ENCODE measurements at places on chromosomes 5 and 9.

- no peak for DNase-seq
Observed at GRCh38 chr5:9818340-9818845, 188.2 kb upstream of the TAS2R1 start.

GRCh38 chr9:113465599-113466140 lies 2.1 kb downstream of the RGS3 start:
- no peak for DNase-seq

GRCh38 chr9:97740848-97741821 lies 44.0 kb upstream of the XPA start:
- DNase-seq: no peak

DNA sequence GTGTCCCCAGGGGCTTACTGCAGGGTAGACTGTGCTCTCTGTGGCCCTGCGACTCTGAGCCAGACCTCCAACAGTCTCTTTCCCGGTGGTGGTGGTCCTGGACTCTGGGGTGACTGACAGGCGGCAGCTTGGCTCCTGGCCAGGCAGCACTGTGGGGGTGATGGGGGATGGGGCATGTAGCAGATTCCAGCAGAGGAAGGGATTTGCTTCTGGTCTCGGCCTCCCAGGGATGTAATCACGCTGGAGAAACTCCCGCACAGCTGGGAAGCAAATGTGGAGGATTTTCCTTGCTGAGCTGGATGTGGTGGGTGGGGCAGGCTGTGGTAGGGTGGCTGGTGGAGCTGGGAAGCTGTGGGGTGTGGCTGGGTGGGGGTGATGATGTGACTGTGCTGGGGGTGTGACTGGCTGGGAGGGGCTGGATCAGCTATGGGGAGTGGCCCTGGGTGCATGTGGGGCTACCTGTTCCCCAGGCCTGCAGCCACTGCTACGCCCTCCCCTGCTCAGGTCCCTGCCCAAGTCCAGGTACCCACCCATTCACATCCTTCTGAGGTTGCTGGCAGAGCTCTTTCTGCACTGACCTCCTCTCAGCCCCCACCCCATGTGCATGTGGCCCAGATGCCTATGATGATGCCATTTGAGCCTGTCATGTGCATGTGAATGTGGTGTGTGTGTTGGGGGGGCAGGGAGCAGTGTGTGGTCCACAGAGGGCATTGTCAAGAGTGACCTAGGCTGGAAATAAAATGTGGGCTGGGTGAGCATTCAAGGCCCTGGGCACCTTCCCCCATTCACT lies 3.8 kb downstream of the NDST1 start:
- DNase-seq: peak; percentile 66

GRCh38 chr5:15799014-15799413 lies 299.0 kb downstream of the FBXL7 start:
- no peak for DNase-seq

- DNase-seq: no peak
Observed at GRCh38 chr5:44881266-44881665, 72.5 kb downstream of the MRPS30 start.

DNA sequence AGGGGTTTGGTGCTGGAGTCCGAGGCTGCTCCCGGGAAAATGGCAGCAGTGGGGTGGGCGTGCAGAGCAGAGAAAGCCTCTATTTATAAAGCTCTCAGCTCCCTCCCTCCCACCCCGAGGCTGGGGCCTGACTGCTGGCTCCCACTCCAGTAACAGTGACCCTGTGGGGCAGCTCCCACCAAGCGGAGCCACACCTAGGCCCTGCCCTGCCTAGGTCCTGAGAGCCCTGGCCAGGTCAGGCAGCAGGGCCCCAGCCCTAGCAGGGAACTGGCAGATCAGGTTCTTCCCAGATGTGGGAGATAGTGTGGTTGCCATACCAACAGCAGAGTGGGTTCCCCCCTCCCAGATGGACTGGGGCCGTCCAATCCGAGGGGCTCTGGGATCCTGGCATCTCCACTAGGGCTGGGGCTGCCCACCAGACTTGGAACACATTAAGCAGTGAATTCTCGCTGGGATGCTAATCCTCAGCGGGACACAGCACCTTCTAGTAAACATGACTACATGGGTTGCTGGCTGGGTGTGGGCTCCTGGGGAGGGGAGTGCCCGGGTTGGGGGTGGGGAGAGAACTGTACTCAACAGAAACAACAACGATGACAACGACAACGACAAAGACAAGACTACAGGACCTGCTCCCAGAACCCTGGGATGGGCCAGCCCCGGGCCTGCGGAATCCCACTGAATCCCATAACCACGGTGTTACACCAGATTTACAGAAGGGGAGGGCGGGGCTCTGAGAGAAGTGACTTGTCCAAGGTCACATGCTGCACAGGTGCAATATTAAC lies 1.5 kb downstream of the SH3GLB2 start:
- DNase-seq: no peak

DNA sequence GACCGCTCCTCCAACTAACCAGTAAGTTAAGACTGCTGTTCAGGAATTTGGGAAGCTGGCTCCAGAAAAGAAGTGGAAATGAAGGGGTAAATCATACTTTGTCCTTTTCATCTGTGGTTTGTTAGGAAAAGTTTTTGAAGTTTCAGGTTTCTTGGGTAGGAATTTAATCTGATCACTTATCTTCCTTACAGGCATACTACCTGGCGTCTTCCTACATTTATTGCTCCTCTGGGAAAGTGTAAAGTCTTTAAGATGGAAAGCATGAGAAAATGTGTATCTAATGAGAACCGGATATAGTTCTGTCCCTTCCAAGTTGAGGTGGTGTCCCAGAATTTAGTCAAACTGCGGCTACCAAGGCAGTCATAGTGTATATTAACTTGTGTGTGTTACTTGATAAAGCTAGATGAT lies 1.3 kb downstream of the RASA1 start:
- no peak for DNase-seq

DNA sequence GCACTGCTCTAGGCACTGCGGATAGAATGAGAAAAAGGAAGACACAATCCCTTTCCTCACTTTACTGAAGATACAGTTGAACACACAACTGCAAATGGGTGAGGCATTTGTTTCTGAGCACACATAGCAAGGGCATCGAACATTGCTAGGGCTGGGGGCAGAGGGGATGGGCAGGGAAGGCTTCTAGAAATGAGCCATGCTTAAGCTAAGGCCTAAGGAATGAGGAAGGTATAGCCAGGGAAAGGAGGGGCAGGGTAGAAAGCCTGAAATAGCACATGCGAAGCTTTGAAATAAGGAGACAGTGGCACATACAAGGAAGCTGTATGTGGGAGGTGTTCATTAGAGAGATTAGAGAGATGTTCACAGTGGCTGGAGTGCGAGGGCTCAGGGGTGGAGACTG lies 92.7 kb downstream of the KIF4B start:
- DNase-seq: no peak

GRCh38 chr5:58944221-58944620 lies 361.3 kb downstream of the RAB3C start:
- no peak for DNase-seq

- peak; percentile 23 for DNase-seq
Observed at GRCh38 chr9:86486891-86487837, 133.0 kb upstream of the TUT7 start.

- no peak for DNase-seq
Observed at GRCh38 chr9:19085295-19085694, 17.4 kb downstream of the HAUS6 start.

GRCh38 chr5:179959641-179960040 lies 51.9 kb upstream of the TBC1D9B start:
- no peak for DNase-seq

- DNase-seq: no peak
Observed at GRCh38 chr5:120016717-120017382, 387.5 kb downstream of the FAM170A start.

- DNase-seq: no peak
Observed at GRCh38 chr5:138051441-138052296, 18.8 kb upstream of the FAM13B start.

DNA sequence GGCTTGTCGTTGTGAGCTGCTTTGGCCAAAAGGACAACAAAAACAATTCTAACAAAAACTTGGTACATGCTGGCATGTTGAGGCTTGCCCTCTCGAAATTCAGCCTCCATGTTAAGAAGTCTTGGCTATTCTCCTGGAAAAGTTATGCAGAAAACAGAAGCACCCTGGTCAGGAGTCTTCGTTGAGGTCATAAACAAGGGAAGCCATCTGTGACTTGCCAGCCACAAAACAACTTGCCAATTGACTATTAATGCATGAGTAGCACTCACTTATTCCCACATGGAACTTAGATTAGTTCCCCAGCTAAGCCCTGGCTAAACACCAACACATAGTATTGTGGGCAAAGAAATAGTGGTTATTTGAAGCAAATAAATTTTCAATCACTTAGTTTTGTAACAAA lies 521.0 kb upstream of the CHD1 start:
- no peak for DNase-seq
